ENCODE measurements at places on chromosomes 4 and X. TPM values are rescaled to one million over a fixed set of nuclear protein-coding genes. Genes with fewer than 3 reads are reported as not detected.

DNA sequence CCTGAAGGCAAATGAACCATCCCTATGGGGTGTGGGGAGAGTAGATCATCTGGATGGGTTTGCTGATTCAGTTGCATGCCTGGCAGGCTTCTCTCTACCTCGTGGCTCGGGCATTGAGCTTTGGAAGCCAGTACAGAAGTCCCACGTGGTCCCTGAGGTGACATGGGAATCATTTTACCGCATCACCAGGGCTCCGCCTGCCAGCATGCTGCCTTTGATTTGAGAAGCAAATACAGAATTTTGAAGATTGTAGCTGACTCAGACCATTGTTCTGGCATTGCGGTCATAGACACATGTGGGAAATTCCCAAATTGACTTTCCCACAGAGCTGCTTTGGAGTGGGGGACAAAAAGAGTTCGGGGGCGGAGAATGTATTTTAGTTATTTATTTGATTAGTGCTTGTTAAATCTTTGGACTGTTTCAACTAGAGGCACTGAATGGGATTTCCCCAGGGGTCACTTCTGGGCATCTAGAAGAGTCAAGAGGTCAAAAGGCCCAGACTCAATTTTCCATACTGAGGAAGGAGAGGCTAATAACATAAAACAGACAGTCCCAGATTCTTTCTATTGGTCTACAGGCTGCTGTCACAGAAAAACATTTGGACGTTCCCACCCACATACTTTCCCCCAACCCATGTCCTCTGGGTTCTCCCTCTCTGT, 79.3 kb downstream of the NHSL2 start:
- peak; percentile 15 for DNase-seq

GRCh38 chrX:41180194-41180908, 95.1 kb downstream of the USP9X start:
- peak; percentile 66 for DNase-seq

- DNase-seq: no peak
These were observed 777.9 kb downstream of the CENPC start for GRCh38 chr4:66767442-66767841.

DNA sequence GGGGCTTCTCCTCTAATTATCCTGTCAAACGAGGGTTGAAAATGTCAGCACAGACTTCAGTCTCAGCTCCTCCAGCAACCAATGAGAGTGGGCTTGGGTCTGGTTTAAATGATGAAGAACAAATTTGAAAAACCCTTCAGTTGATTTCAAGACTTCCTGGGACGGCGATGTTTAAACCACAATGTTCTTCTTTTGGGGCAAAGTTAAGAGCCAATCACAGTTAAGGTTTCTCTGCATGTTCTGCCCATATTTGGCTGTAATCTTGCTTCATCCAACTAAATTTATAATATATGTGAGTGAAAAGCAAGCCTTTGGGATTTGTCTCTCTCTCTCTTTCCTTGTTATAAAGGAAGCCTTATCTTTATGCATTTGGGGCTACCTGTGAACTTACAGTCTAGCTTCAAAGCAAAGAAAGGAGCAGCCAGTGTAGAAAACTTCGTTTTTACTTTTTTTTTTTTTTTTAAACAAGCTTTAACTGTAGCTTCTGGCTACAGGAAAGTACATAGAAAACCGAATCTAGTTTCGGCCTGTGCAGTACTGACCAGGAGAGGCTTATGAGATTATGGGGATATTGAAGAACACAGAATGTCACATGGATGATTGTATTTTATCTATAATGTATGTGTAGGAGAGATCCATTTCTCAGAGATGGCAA, 46.8 kb upstream of the FAM9C start:
- DNase-seq: no peak

DNA sequence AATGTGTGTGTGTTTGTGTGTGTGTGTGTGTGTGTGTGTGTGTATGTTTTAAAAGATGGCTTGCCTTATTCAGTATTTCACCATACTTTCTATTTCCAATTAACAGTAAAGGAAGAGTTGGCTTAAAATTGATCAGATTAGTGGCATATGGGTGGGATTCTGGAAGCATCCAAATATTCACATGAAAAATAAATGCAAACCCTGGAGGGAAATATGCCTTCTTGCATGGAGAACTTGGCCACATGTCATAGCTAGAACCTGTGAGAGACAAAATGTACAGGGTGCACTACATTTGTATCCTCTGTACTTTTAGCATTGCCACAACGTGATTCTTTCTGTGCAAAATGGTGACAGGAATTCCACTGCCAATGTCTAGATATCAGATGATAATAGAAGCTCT, 589.6 kb downstream of the ZNF674 start:
- DNase-seq: no peak

GRCh38 chr4:70938086-70938485, 35.9 kb downstream of the MOB1B start:
- DNase-seq: no peak

SLC2A9 gene
- 1.1 TPM for total RNA-seq

CT55 gene
- total RNA-seq: not detected

STBD1 gene
- 1.9 TPM for total RNA-seq

GSX2 gene
- not detected for total RNA-seq

CMC4 gene
- 9.0 TPM for total RNA-seq

Measured in dermis microvascular lymphatic vessel endothelial cell (primary cell).